ENCODE measurements at places on chromosomes 7 and 10.

DNA sequence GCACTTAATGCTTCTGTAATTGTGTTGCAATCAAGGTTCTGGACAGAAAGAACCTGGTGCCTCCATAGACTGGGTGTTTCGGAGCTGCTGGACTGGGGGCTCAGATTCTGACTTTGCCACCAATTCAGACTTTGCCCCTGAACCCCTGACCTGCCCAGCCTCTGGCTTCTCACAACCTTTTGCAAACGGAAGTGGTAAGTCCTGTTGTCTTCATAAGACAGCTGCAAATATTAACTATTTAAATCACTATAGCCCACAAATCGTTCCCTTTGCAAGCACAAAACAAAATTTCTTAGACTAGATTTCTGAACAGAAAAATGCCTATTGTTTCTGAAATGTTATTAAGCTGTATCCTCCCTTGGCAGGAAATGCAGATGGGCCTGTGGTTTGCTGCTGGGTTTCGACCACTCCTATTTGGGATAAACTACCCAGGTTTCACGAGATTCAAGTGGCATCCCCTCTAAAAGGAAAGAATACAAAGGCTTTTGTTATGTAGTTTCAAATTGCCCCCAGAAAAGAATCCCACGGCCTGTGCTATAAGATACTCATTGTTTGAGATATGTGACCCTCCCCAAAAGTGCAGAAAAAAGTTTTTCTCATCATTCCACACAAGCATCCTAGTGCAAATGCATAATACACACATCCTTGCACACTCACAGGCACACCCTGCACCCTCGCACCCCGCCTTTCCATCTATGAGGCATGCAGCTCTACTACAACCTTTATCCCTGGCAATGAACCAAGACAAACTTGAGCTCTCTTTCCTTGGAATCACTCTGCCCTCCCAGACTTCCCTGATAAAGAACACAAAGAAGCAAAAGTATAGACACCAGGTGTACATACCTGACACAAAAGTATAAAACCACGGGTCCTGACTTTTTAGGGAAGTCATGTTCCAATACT is 209.1 kb downstream of the PRPF18 start:
- peak overlapping the region; percentile 17 for H3K27ac ChIP-seq
- no peak for DNase-seq
- H3K4me3 ChIP-seq: peak overlapping the region; percentile 13
- no peaks in the 10 kb centered on the region for H3K36me3 ChIP-seq
- H3K4me1 ChIP-seq: peaks cover 15% of the 10 kb centered on the region
- H3K27me3 ChIP-seq: no peaks in the 10 kb centered on the region

GRCh38 chr7:151987748-151988529 is 31.7 kb downstream of the GALNTL5 start:
- H3K27me3 ChIP-seq: no peaks in the 10 kb centered on the region
- H3K36me3 ChIP-seq: no peaks in the 10 kb centered on the region
- no peak for DNase-seq
- no peak overlapping the region for H3K27ac ChIP-seq

GRCh38 chr7:71389976-71390375 is 258.0 kb downstream of the GALNT17 start:
- H3K36me3 ChIP-seq: no peaks in the 10 kb centered on the region
- no peaks in the 10 kb centered on the region for H3K4me1 ChIP-seq
- no peak overlapping the region for H3K27ac ChIP-seq
- DNase-seq: no peak

DNA sequence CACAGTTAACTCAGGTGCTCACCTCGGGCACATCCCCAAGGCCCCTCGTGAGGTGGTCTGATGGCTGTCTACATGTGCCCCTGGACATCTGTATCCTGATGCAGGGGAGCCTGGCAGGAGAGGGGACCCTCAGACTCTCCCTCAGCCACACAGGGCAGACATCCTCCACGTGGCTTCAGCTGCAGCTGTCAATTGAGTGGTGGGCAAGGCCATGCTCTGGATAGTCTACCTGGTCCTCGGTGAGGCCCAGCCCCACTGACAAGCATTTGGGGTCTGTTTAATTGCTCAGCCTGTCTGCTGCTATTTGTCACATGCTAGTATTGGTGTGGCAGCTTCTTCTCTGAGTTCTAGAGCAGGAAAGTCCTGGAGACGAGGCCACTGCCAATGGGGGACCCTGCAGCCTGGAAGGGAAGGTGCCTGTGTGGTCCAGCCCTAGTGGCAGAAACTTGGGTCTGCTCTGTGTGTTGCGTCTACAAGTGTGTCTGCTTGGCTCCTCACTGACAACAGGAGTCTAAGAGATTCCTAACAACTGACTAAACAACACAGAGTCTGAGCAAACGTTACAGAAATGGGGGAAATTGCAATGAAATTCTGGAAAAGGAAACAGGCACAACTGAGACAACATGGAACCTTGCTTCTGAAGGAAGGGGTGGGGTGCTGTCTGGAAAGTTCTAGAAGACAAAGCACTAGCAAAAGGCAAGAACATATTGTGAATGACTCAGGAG is 59.3 kb upstream of the IGFBP3 start:
- H3K4me3 ChIP-seq: no peak overlapping the region
- H3K36me3 ChIP-seq: no peaks in the 10 kb centered on the region
- DNase-seq: no peak
- no peaks in the 10 kb centered on the region for H3K4me1 ChIP-seq
- H3K27ac ChIP-seq: no peak overlapping the region

DNA sequence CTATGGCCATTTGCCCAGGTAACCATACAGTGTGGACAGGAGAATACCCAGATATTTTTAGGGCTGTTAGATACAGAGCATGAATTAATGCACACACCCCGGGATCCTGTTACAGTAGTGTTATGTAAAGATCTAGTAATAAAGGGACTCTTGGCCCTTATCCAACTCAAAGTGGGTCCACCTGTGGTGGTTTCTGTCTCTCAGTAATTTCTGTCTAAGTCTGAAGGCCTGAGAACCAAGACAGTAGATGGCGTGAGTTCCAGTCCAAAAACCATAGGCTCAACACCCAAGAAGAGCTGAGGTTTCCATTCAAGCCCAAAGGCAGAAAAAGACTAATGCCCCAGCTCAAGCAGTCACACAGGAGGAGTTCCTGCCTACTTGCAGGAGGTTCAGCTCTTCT is 277.7 kb downstream of the ZEB1 start:
- H3K4me3 ChIP-seq: no peak overlapping the region
- H3K27me3 ChIP-seq: peaks cover 6% of the 10 kb centered on the region
- no peak for DNase-seq
- H3K4me1 ChIP-seq: no peaks in the 10 kb centered on the region
- H3K27ac ChIP-seq: no peak overlapping the region
- no peaks in the 10 kb centered on the region for H3K36me3 ChIP-seq

- DNase-seq: no peak
- no peak overlapping the region for H3K4me3 ChIP-seq
- H3K27ac ChIP-seq: no peak overlapping the region
- no peaks in the 10 kb centered on the region for H3K27me3 ChIP-seq
- H3K36me3 ChIP-seq: no peaks in the 10 kb centered on the region
These were observed 8.9 kb upstream of the RBP3 start for GRCh38 chr10:47339186-47339735.

DNA sequence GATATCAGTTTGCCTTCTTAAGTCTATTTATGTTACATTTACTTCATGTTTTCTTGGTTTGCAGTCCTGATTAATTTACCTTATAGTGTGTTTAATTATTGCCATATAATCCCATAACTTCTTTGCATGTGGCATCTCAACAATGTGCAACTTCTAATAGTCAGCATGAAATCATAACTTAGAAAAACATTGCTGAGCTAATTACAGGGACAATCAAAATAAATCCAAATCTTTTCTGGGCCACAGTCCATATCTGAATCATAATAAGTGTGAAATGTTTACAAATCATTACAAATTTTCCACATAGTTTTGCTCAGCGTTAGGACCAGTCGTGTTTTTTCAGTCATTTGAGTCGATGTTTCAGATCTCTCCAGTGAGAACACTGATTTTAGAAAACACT is 29.1 kb upstream of the CABCOCO1 start:
- no peaks in the 10 kb centered on the region for H3K4me1 ChIP-seq
- H3K36me3 ChIP-seq: no peaks in the 10 kb centered on the region
- no peaks in the 10 kb centered on the region for H3K27me3 ChIP-seq
- no peak for DNase-seq

- H3K4me3 ChIP-seq: no peak overlapping the region
- no peak overlapping the region for H3K27ac ChIP-seq
- no peaks in the 10 kb centered on the region for H3K4me1 ChIP-seq
These were observed 475.1 kb upstream of the ANKRD30A start for GRCh38 chr10:36650274-36650673.

- H3K27ac ChIP-seq: no peak overlapping the region
- no peaks in the 10 kb centered on the region for H3K36me3 ChIP-seq
- H3K4me1 ChIP-seq: no peaks in the 10 kb centered on the region
- H3K4me3 ChIP-seq: no peak overlapping the region
- no peaks in the 10 kb centered on the region for H3K27me3 ChIP-seq
- peak; percentile 5 for DNase-seq
These were observed 165.7 kb downstream of the NPSR1 start for GRCh38 chr7:34823650-34824258.

- peak overlapping the region; percentile 10 for H3K4me3 ChIP-seq
- peaks cover 44% of the 10 kb centered on the region for H3K4me1 ChIP-seq
- DNase-seq: no peak
- no peak overlapping the region for H3K27ac ChIP-seq
These were observed 53.8 kb downstream of the ST7 start for GRCh38 chr7:117006907-117007684.

- no peaks in the 10 kb centered on the region for H3K27me3 ChIP-seq
- H3K36me3 ChIP-seq: peaks cover 4% of the 10 kb centered on the region
- H3K4me1 ChIP-seq: no peaks in the 10 kb centered on the region
- no peak overlapping the region for H3K27ac ChIP-seq
- no peak overlapping the region for H3K4me3 ChIP-seq
These were observed 95.3 kb downstream of the KAT6B start for GRCh38 chr10:74921744-74922143.

DNA sequence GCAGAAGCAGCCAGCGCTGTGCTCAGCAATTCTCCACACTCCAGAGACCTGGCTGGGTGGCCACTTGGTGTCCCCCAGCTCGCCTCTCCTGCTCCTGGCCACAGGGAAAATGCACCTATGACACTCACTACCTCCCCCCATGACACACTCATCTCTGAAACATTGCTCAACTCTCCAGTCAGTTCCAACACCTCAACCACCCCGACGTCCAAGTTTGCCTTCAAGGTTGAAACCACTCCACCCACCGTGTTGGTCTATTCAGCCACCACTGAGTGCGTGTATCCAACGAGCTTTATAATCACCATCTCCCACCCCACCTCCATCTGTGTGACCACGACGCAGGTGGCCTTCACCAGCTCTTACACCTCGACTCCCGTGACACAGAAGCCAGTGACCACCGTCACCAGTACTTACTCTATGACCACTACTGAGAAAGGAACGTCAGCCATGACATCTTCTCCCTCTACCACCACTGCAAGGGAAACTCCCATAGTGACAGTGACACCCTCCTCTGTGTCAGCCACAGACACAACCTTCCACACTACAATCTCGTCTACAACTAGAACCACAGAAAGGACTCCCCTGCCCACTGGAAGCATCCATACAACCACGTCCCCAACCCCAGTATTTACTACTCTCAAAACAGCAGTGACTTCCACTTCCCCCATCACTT is 2.7 kb downstream of the MUC3A start:
- no peak overlapping the region for H3K27ac ChIP-seq
- H3K4me1 ChIP-seq: no peaks in the 10 kb centered on the region
- H3K27me3 ChIP-seq: no peaks in the 10 kb centered on the region
- DNase-seq: no peak

- H3K36me3 ChIP-seq: no peaks in the 10 kb centered on the region
- no peaks in the 10 kb centered on the region for H3K4me1 ChIP-seq
- DNase-seq: no peak
- no peak overlapping the region for H3K4me3 ChIP-seq
These were observed 586.5 kb downstream of the LRMDA start for GRCh38 chr10:76017733-76018433.

DNA sequence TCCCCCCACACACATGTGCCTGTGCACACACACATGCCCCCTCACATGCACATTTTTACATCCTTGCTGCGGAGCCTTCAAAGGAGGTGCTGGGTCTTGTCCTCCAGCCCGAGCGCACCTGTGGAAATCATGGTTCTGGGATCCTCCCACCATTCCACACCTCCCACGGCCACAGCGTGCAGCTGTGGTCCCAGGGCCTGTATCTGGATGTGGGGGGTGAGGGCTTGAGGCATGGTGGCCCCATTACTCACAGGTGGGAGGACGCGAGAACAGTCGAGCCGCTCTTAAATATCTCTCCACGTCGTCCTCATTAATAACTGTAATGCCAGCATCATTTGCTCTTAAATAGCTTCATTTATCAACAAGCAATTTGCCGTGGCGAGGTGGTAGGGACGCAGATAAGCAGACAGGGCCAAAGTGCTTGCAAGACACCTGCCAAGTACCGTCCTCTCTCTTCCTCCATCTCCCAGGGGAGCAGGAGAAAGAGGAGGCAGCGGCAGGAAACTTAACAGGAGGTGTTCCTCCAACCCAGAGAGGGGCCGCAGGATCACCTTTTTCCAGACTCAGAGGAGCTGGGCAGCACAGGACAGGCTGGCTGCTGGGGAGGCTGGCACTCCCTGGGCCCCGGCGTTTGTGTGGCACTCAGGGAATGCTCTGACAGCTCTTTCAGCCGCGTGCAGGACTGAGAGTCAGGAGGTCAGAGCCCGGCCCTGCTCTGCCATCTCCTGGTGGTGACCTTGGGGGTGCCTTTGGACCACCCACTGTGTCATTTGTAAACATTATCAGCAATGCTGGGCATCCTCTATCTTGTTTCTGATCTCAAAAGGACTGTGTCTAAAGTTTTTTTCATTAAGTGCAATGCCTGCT is 87.4 kb downstream of the CDH23 start:
- no peaks in the 10 kb centered on the region for H3K36me3 ChIP-seq
- DNase-seq: no peak
- H3K4me1 ChIP-seq: no peaks in the 10 kb centered on the region

DNA sequence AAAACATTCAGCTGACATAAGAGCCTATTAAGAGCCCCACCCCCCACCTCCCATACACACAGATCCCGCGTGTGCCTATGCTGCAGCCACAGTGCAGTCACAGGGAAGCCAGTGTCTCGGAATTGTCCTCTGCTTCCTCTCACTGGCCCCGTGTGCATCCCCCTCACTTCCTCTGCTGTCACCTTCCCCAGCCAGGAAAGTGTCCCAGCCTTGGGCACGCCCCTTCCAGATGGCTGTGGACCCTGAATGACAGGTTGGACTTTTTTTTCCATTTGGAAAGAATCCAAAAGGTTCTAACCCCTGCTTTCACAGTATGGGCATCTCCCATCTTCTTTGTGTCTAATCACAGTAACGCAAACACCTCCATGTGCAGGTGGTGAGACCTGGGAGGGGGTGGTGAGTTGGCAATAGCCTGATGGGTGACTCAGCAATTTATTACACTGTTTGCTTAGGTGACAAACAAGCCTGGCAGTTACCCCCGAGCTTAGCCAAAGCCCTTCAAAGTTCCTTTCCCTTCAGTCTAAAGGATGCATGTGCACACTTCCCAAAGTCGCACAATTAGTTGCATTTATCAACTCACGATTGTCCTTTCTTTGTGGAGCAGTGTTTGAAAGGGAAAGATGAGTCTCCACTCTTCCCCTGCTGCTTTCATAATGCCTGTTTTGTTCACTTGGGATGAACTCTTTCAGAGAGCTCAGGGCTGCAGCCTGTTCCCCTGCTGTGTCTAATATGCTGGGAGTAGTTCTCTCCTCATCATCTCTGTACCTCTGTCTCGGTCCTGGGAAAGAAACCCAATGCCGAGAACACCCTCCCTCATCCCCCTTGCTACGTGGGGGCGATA is 67.5 kb upstream of the EFCAB10 start:
- no peaks in the 10 kb centered on the region for H3K27me3 ChIP-seq
- no peaks in the 10 kb centered on the region for H3K4me1 ChIP-seq
- peaks cover 32% of the 10 kb centered on the region for H3K36me3 ChIP-seq
- no peak for DNase-seq
- H3K27ac ChIP-seq: no peak overlapping the region

GRCh38 chr7:159197066-159197975 is 52.7 kb upstream of the VIPR2 start:
- H3K27me3 ChIP-seq: no peaks in the 10 kb centered on the region
- H3K4me3 ChIP-seq: peak overlapping the region; percentile 29
- H3K36me3 ChIP-seq: no peaks in the 10 kb centered on the region
- H3K27ac ChIP-seq: peak overlapping the region; percentile 52
- peaks cover 32% of the 10 kb centered on the region for H3K4me1 ChIP-seq
